Mammary epithelial cell (primary cell): ENCODE measurements at places on chromosomes 7 and 10.
A peak's percentile ranks its signal among the peaks of the same experiment; 100 is the strongest.

GRCh38 chr10:24680647-24681524 is 42.8 kb downstream of the ARHGAP21 start:
- DNase-seq: no peak

DNA sequence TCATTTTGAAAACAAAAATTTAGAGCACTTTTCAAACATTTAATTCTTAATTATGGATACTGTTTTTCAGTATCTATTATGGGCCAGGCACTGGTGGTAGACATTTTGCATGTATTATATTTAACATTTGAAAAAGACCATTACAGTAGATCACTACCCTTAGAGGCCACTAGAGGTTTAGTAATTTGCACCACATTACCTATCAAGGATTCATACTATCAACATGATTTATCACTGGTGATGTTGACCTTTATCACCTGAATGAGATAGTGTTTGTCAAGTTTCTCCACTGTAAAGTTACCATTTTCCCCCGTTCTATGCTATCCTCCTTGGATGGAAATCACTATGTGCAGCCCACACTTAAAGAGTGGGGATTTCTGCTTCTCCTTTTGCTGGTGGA is 4.4 kb upstream of the SNX13 start:
- no peak for DNase-seq

DNA sequence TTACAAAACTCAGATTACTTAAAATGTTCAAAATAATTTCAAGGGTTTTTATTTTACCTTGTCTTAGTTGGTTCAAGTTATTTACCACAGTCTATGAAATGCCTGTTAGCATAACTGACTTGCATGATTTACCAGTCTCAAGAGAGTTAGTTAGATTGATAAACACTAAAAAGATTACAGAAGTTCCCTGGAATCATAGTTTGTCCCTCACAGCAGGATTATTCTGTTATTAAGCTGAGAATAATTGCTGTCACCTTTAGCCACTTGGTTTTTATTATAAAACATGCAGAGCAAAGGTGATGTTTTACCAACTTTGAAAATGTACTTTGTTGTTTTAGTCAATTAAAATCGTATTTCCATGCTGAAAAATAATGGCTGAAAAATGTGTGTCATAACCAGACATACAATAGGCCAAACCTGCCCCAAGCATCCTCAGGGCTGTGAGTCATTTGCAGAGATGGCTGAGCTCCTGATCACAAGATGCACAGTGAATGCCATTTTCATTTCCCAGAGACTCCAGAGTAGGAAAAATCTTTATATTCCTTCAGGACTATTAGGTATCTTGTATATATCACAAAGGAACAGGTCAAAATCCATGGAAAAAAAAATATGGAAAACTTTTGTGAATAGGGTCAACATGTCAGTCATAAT is 87.8 kb upstream of the DKK1 start:
- DNase-seq: peak; percentile 77

- no peak for DNase-seq
Measured at GRCh38 chr7:12572941-12573575, 2.5 kb downstream of the SCIN start.

GRCh38 chr10:3654496-3654895 is 130.5 kb downstream of the KLF6 start:
- no peak for DNase-seq

GRCh38 chr7:131197920-131198615 is 129.6 kb upstream of the MKLN1 start:
- DNase-seq: peak; percentile 73

DNA sequence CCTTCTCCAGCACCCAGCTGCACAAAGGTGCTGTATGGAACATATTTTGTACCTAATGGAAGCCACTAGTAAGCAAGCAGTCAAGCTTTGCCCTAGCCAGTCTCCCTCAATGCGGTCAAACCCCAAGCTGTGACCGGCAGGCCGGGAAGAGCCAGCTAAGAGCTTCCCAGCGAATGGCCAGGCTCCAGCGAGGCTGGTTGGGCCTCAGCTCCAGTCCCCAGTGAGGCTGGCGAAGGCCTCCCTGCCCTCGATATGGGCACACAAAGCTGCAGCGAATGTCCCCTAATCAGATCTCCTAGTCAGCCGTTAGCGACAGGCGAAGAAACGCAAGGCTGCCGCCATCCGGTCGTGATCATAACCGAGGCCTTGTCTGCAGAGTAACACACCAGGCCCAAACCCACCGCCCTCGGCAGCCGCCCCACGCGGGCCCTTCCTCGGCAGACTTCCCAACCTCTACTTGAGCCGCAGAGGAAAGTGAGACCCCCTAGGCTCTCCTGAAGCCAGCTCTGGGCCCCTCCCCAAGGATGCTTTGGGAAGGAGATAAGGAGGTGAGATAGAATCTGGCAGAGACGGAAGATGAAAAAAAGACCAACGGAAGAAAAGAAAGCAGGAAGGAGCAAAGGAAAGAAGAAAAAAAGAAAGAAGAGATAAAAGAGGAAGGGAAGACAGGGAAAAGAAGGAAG is 3.1 kb upstream of the HOXA9 start:
- DNase-seq: no peak

DNA sequence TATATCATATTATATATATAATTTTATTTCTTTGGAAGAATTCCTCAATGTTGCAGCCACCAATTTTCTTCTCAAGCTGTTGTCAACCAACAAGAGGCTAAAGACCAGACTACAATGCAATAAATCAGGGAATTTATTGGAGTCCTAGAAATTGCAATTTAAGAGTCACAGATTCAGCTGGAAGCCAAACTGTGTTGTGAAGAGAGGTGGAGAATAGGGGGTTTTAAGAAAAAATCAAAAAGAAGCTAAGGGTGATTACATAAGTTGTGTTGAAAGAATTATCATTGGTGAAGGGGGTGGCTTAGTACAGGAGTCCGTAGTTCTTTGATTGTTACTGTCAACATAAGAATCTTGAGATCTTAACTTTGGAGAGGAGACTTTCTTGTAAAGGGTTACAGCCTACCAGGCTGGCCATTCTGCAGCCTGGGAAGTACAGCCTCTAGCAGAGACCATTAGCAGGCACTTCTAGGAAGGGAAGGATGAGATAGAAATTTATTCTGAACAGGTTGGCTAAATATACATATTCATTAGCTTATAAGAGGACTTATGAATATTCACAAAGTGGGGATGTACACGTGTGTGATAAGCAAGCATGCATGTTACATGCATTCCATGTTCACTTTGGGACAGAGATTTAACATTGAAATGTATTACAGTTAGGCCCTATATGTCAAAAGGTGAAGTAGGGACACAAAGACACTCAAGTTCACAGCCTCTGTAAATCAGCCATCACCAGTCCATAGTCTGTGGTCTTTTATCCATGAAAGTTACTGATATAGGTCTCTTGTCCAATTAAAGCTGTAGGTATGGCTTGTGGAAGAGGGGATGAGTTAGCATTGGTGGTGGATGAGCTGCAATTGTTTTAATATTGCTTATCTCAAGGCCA is 8.3 kb upstream of the TMEM168 start:
- DNase-seq: no peak
